ENCODE measurements at places on chromosomes 1 and 21.

DNA sequence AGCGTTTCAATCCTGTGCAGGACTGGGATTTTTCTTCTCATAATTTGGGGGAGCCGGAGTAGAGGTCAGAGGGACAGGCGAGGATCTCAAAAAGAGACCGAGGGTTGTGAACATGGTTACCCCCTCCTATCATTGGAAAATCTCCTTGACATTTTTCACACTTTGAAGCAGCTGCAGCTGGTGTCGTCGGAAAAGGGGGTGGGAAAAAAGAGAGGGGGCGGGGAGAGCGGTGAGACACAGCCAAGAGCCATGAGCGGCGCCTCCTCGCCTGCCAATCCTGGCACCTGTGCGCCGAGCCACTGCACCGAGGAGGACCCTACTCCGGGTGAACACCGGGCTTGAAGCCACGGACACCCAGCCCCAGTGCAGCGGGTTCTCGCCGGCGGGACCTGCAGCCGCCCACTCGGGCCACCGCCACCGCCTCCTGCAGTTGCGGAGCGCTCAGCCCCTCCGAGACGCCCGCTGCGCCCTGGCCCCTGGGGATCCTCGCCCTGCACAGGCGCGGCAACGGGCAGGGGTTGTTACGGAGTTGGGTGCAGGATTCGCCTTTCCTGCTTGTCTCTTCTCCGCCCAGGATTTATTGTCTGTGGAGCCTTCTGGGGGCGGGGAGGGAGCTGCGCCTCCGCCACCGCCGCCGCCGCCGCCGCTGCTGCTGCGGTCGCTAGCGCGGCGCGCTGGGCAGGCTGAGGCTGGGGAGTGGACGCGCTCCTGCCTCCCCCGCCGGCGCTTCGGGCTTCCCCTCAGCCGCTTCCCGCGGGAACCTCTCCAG, at the start of gene LRRC7:
Gene LRRC7, plus strand, starts transcription at position 271 of the 769 bp plus-strand sequence. CDS start 718 bp downstream, outside the sequence.
- DNase-seq = no peak

DNA sequence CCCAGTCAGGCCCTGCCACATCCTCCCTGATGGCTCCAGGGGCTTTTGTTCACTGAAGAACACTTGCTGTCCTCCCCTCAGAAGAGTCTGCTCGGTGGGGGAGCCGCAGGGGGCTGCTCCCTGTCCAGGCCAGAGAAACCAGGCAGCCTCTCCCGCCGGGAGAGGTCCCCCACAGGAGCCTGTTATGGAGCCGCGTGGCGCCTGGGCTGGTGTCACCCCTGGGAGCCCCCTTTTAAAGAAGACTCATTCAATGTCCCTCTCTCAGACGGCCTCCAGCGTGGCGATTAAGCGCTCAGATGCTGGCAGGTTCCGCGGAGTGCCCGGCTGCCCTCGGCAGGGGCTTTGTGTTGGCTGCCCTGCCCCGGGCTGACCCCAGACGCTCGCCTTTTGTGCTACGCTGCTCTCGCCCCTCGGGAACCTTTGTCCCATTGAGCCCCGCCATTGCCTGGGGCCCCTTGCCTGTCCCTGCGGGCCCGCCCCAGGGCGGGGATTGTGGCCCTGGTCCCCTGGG, 43.1 kb downstream of the SKI start:
- no peak for DNase-seq

DNA sequence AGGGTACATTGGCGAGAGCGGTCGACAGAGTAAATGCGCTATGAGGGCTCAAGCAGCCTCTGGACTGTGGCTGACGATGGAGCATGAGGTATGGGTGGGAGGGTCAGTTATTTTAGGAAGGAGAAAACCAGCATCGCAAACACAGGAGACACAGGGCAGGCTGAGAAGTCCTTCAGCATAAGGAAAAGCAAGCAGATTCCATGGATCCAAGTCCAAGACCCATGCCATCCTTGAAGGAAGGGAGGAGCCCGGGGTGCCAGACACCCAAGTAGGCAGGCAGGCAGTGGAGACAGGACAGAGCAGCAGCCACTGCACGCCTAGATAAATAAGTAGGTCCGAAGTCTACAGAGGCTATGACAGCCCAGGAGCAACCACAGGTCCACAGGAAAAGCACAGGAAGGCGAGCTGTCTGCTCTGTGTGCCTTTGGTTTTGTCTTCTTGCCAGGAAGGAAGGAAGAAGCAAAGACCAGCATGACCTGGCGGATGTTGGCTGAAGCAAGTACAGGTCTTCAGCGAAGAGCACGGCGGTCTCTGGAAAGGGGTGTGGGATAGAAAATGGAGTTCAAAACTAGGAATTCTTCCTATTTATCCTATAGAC, 76.4 kb upstream of the SLC45A1 start:
- DNase-seq = no peak

DNA sequence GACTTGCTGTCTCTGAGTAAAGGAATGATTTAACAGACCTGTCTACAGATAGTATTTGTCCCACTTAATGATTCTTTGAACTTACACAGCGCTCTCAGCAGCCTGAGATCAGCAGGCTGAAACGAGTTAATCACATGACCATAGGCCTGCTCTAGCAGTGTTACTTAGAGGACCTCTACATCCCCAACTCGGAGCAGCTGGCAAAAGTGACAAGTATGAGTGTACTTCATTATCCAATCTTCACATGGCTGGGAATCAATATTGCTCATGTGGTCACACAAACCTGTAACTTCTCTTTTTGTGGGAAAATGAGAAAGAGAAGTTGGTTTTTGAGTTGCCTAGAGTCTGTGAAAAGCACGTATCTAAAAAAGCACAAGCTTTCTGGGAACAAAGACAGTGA, 11.4 kb upstream of the ATP13A2 start:
- DNase-seq = no peak

DNA sequence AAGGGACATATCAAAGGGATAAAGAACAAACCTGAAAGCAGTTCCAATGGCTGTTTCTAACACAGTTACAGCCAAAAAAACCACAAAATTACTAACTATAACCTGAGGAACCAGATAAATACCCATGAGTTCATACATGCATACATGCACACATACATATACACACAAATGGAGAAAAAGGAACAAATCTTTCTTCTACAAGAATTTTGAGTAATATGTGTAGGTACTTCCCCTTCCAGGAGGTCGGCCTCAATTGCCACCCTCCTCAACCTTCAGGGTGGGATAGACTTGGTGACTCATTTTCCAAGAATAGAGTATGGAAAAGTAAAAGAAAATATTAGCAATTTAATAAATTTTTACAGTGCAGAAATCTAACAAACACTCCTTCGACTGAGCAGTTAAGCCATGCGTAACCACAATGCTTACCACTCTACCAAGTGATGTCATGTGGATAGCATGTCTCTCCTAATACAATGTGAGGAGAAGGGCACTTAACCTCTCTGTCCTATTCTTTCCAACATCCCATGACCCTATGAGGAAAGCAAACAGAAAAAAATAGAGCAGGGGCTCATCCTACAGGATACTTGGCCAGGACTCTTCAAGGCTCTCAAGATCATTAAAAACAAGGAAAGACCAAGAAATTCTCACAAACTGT, 243.0 kb upstream of the RUNX1 start:
- DNase-seq = peak; percentile 43

- no peak for DNase-seq
These were observed 16.0 kb downstream of the C21orf58 start for GRCh38 chr21:46307625-46308024.

DNA sequence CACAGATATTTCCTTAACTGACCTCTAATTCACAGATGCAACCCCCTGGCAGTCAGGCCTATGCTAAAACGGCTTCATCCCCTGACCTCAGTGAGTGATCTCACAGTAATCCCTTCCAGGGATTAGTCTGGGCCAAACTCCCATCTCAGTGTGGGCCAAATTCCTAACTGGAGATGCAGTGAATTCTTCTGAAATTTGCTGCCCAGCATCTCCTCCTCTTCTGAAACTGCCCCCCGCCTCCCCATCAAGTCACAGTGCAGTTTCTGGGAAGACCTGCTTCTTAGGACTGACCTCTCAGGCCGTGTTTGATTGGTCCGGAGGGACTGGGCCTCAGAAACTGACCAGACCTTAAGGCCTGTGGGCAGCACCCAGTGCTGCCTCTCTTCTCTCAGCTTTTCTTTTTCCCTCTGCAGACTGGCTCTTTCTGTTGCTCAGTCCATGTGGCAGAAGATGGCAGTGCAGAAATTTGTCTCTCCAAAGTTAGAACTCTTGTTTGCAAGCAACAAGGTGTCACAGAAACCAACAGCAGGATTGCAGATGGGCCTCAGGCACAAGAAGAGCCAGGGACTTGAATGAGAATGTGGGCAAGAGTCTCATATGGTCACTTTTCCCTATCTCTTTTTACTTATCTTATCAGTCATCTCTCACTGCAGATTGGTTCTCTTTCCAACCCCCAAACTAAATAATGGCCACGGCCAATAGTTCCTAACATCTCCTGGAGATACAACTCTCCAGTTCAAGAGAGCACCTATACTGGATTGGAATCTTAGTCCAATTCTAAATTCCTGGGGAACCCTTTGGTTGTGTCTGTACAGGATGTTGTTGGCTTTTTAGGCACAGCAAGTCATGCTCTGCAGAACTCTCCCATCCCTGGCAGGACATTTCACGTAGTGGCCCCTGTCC, 95.5 kb upstream of the RALGPS2 start:
- DNase-seq = no peak

DNA sequence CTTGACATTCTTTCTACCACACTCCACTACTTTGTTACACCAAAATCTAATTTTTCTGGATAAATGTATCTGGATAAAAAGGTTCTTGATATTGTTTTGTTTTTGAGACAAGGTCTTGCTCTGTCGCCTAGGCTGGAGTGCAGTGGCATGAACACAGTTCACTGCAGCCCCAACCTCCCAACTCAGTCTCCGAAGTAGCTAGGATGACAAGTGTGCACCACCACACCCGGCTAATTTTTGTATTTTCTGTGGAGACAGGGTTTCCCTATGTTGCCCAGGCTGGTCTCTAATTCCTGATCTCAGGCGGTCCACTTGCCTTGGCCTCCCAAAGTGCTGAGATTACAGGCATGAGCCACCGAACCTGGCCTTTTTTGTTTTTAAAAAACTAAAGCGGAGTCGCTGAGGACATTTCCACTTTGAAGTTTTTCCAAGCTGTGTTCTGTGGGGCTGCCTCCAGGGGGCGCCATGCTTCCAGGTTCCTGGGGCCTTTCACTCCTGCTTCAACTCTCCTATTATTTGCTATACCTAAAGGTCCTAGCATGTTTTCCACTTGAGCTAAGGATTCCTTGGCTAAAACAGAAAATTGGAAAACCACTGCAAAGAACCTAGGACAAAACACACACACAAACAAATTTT, 14.1 kb upstream of the NCMAP start:
- DNase-seq = no peak

GRCh38 chr1:20368866-20369470, 78.3 kb downstream of the VWA5B1 start:
- DNase-seq = no peak

DNA sequence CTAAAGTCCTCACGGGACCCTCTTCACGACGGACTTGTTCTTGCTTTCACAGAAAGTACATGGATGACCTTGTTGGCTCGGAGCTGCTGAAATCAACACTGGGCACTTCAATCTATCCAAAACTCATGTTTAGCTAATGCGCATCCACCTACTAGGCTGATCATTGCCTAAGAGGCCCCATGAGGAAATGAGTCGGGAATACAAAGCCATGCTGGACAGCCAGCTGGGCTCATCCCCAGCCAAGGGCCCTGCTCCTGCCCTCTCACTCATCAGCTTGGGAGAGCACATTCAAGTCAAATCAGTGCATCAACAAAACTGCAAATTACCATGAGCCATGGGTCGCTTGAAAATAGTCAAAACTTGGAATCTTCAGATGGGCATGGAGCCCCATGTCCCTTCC, 14.8 kb upstream of the HEYL start:
- no peak for DNase-seq

- no peak for DNase-seq
These were observed 1.1 kb upstream of the CACYBP start for GRCh38 chr1:174998569-174999215.

- DNase-seq = no peak
These were observed 8.3 kb downstream of the CFHR2 start for GRCh38 chr1:196951711-196952394.

GRCh38 chr1:22334860-22335550, 116.6 kb upstream of the ZBTB40 start:
- no peak for DNase-seq

DNA sequence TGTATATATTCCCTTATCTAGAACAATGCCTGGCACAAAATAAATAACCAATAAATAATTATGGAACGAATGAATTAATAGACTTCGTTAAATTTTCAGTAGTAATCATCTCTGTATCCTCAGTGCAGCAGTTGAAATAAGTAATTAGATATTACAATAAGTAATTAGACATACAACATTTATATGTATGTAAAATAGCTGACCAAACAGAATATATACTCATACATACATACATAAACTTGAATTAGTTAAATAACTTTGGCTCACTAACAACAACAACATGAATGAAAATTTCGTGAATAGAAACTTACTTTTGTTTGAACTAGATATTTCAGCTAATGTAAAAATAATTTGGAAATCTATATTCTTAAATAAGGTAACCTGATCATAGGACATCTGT, 14.6 kb upstream of the PTBP2 start:
- DNase-seq = no peak

GRCh38 chr1:231074046-231074445, 34.0 kb upstream of the FAM89A start:
- no peak for DNase-seq

GRCh38 chr1:6584126-6585080, 4.6 kb downstream of the ZBTB48 start:
- no peak for DNase-seq
